Glutamatergic neuron (in vitro differentiated cells): ENCODE measurements at places on chromosomes 4 and X. TPM values are rescaled to one million over a fixed set of nuclear protein-coding genes. Genes with fewer than 3 reads are reported as not detected.

DNA sequence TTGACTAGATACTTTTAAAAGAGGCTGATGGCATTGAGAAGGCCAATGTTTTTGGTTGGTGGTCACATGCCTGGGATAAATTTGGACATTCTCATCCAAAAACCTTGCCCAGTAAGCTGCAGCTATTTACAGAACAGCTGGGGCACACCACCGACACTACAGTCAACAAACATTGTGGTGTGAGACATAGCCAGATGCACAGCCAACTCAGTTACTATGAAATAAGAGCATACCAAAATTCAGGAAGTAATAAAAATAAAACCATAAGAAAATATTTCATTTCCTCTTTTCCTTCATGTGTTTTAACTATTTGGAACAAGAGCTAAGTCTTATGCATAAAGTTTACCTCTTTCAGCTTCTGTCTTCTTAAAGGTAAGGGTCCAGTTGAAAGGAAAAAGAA is 8.8 kb downstream of the PPM1K start:
- no peak overlapping the region for H3K4me3 ChIP-seq
- H3K36me3 ChIP-seq: peaks cover 21% of the 10 kb centered on the region
- no peaks in the 10 kb centered on the region for H3K4me1 ChIP-seq
- H3K27me3 ChIP-seq: no peaks in the 10 kb centered on the region
- DNase-seq: no peak
- H3K27ac ChIP-seq: no peak overlapping the region

GRCh38 chr4:187215438-187215837 is 491.8 kb upstream of the FAT1 start:
- H3K4me3 ChIP-seq: no peak overlapping the region
- H3K27ac ChIP-seq: no peak overlapping the region
- peaks cover 5% of the 10 kb centered on the region for H3K4me1 ChIP-seq

ADH1B gene
- total RNA-seq: not detected

- no peak for DNase-seq
- no peak overlapping the region for H3K27ac ChIP-seq
- H3K4me3 ChIP-seq: no peak overlapping the region
- H3K27me3 ChIP-seq: no peaks in the 10 kb centered on the region
Observed at GRCh38 chrX:31058284-31058683, 13.6 kb downstream of the FTHL17 start.

CSAG2 gene
- total RNA-seq: not detected

GRCh38 chrX:72245461-72246089 is 6.7 kb upstream of the ERCC6L start:
- peak; percentile 72 for DNase-seq
- no peaks in the 10 kb centered on the region for H3K36me3 ChIP-seq
- peaks cover 3% of the 10 kb centered on the region for H3K27me3 ChIP-seq
- no peak overlapping the region for H3K27ac ChIP-seq
- H3K4me3 ChIP-seq: no peak overlapping the region

NAAA gene
- total RNA-seq: 13.7 TPM
